Activated CD4-positive, alpha-beta T cell treated with anti-CD3 and anti-CD28 coated beads, Interleukin-2, amount 50 U/mL, for 4 hours (primary cell): ENCODE measurements at places on chromosomes 7 and 10.

DNA sequence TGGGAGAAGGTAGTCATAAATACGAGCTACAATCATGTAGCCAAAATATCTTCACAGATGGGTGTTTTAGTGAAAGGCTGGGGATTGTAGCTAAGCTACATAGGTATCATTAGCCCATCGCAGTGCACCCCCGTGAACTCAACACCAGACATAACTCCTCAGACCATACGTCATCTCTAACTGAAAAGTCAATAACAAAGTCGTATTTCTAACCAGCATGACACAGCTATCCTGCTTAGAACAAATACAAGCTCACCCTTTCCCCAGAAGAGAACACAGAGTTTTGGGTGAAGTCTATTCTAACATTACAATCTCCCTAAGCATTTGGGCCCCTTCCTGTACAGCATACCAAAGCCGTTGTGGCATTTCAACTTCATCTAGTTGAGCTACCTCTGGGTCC is 636.6 kb upstream of the DPP6 start:
- no peak for DNase-seq

- DNase-seq, result no peak
These were observed 11.5 kb upstream of the RSU1 start for GRCh38 chr10:16828701-16829175.

- no peak for DNase-seq
These were observed 330.8 kb upstream of the NFE2L3 start for GRCh38 chr7:25821225-25821624.

DNA sequence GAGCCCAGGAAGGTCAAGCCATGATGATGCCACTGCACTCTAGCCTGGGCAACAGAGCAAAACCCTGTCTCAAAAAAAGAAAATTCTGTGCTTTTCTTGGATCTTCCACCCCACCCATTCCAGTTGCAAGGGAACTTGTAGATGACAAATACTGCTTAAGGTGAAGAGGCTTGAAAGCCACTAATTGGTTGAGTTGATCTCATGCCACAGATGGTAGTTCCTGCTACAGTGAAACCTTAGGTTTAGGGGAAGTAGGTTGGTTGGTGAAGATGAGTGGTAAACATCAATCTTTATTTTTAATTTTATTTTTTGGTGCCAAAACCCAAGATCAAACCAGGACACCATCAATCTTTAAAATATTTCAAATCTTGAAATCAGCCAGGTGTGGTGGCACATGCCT is 2.9 kb upstream of the GDI2 start:
- no peak for DNase-seq

- DNase-seq, result no peak
These were observed 116.2 kb downstream of the LSMEM1 start for GRCh38 chr7:112596981-112597380.

DNA sequence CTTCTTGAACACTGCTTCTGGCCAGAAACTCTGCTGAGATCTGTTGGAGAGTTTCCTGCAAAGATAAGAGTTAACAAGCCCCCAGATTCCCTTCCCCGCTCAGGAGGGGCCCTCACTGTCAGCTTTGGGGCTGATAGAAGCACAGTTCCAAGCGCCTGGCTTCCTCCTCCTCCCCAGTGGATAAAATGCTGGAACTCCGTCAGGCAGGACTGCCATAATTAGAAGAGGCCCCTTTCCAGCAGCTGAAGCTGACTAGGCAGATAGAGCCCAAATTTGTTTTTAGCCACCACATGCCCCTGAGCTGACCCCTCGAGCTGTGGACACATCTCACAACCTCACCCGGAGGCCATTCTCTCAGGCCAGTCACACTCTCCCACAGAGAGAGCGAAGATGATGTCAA is 89.4 kb downstream of the TBXAS1 start:
- no peak for DNase-seq

DNA sequence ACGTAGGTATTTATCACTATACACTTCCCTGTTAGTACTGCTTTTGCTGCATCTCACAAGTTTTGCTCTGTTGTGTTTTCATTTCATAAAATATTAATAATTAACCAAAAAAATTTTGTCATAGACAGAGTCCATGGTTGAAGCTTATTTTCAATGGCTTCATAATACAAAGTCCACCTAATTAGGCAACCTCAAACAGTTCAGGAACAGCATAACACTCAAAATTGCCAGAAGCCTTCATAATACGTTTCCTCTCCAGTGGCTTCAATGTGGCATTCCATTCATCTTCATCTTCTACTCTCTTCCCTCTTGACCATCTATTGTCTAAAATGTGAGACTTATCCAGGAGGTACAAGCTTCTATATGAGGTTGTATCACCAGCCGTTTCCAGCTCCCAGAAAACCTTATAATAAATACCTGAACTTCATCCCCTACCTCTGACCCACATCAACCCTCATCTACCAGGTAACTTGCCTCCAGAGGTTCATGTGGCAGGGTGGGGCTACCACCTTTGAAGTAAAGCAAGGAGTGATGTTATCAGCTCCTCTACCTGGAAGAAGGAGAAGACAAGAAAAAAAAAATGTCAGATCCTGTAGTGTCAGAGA is 337.3 kb downstream of the MALRD1 start:
- no peak for DNase-seq

GRCh38 chr7:20233362-20233761 is 16.2 kb upstream of the MACC1 start:
- no peak for DNase-seq

GRCh38 chr7:36448781-36449379 is 59.2 kb downstream of the ANLN start:
- no peak for DNase-seq

DNA sequence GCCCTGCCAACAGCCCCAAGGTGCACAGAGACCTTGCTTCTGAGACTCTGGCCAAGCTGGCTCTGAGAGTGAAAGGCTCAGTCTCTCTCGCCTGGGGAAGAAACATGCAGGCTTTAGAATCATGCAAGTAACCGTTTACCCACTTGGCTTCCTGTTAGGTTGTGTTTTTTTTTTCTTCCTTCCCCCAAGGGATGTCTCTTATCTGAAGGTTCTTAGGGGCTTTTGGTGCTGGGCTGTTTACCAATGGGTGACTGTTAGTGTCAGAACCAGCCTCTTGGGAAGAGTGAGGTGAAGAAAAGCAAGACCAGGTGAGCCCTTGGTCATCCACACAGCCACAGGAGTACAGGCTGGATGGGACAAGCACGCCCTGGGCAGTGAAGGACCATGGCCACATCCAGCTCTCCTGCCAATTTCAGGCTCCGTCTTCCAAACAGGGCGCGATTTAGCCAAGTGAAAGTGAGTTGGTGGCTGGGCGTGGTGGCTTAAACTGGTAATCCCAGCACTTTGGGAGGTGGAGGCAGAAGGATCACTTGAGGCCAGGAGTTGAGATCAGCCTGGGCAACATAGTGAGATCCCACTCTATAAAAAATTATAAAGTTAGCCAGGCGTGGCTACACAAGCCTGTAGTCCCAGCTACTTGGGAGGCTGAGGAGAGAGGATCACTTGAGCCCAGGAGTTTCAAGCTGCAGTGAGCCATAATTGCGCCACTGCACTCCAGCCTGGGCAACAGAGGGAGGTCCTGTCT is 76.3 kb upstream of the CUX1 start:
- DNase-seq, result no peak

DNA sequence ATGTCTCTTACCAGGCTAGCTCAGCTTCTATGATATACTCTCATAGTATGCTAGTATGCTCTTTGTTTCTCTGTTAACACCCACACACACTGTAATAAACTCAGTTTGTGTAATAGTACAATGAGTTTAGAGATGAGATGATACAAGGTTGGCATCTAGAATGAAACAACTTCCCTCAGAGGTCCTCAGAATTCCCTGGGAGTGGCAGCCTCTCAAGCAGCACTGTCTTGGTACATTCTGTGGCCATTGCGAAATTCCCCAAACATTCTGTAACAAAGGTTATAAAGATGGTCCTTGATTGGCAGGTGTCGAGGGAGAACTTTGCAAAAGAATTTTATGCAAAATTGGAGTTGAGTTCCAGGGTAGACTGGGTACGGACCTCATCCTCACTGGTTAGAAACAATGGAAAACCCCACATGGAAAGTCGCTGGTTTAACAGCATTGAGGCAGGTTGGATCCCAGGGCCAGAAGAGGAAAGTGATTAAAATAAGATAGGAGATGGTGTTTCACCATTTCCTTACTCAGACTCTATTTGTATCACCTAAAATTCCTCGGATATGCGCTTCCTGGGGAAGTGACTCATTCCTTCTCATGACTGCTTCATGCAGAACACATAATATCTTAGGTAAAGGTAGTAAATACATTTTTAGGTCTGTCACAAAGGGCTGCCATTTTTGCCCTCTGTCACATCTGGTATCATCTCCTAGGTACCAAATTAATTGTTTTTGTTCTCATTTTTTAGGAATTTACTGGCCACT is 657.8 kb downstream of the SORCS1 start:
- DNase-seq, result no peak

GRCh38 chr10:79166741-79167140 is 98.0 kb downstream of the ZMIZ1 start:
- DNase-seq, result no peak

- no peak for DNase-seq
These were observed 42.9 kb upstream of the PARD3 start for GRCh38 chr10:34858003-34858402.

DNA sequence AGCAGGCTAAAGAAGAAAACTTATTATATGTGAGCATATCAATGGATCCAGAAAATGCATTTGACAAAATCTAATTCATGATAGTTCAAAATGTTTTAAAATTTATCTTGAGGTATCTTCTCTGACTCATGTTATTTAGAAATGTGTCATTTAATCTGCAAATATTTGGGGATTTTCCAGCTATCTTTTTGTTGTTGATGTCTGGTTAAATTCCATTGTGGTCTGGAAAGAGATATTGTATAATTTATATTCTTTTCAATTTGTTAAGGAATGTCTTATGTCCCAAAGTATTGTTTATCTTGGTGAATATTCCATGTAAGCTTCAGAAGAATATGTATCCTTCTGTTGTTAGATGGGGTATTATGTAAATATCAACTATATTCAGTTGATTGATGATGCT is 942.5 kb downstream of the KCNMA1 start:
- DNase-seq, result no peak

DNA sequence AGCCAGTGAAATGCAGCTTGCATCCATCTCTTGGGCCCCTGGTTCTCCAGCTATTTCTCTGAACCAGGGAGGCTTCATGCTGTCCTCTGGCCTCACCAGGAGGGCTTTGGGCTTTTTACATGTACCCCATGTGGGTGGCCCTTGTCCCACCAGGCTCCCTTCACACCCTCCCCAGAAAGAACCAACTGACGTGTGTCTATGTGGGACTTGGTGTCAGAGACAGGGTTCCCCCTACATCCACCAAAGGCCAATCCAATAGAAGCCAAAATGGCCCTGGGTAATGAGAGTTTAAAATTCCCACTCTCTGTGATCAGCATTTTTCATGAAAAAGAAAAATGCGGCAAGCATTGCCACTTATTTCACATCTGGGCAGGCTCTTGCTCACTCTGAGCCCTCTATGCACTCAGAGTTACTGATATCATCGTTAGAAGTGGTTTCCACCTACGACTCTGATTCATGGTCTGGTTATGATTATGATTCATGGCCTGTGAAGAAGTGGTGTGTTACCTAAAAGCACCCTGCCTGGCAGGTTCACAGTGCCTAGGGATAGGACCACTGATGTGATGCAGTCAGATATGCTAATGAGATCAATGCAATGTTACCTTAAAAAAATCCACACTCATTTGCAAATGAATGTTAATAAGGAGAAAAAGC is 133.5 kb downstream of the BUB3 start:
- no peak for DNase-seq

DNA sequence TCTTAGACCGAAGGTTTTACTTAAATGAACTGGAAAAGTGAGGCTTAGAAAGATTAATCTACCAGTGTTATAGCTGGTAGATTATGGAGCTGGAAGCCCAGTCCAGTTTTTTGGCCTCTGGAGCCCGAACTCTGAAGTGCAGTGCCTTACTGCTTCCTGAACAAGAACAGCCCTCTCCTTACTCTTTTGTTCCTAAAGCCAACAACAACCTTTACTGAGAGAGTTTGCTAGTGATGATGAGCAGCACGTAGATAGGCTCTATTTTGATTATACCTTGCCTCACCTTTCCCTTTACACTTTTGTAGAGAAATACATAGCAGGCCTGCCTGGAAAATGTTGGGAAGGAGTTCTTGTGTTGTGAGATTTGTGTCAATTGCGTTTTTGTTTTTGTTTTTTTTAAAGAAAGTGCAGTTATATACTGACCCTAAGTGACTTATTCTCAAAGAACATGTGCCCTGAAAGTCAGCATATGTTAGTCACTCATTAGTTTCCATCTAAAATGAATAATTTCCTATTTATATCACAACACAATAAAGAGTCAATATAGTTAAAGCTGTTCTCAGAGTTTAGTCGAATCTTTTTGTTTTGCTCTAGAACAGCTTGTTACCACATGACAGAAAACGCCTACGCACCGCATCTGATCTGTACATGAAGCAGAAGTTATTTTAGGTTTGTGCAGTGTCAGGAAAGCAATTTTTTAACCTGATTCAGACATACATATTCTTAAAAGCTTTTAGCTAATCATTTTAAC is 33.0 kb downstream of the PLEKHA1 start:
- DNase-seq, result no peak

DNA sequence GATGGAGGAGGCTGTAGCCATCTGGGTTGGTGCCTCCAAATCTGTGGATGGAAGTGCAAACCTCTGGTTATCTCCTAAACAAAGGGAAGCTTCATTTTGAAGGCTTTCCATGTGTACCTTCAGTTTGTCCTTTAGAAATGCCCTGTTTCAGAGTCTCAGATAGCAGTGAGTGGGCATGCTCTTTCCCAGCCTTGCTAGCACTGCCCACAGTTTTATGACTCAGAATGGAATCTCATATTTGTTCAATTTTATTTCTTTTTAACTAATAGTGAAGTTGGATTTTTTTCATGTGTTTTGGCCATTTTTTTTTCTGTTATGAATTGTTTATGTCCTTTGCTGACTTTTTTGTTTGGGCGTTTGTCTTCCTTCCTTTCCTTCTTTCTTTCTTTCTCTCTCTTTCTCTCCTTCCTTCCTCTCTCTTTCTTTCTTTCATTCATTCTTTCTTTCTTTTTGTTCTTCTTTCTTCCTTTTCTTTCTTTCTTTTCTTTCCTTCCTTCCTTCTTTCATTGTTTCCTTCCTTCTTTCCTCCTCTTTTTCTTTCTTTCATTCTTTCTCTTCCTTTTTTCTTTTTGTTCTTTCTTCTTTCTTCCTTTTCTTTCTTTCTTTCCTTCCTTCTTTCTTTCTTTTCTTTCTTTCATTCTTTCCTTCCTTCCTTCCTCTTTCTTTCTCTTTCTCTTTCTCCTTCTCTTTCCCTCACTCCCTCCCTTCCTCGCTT is 25.6 kb downstream of the PRF1 start:
- no peak for DNase-seq
